Dermis lymphatic vessel endothelial cell (primary cell): ENCODE measurements at places on chromosomes 3 and 15. TPM values are rescaled to one million over a fixed set of nuclear protein-coding genes. Genes with fewer than 3 reads are reported as not detected.

LMCD1 gene
- 21.6 and 38.9 TPM in 2 replicates for total RNA-seq

GAP43 gene
- not detected in 2 replicates for total RNA-seq

TMC3 gene
- total RNA-seq, result not detected in 2 replicates

GPR176 gene
- 7.4 and 8.0 TPM in 2 replicates for total RNA-seq

DAPK2 gene
- 4.7 and 18.0 TPM in 2 replicates for total RNA-seq

ALDH1L1 gene
- total RNA-seq, result 0.09 TPM in 1 of 2 replicates, not detected in the other
